ENCODE measurements at places on chromosomes 5 and 9.

- no peak for DNase-seq
These were observed 222.4 kb downstream of the NTRK2 start for GRCh38 chr9:84891924-84892323.

GRCh38 chr5:396531-396961 lies 46.4 kb upstream of the EXOC3 start:
- no peak for DNase-seq

- no peak for DNase-seq
These were observed 10.7 kb downstream of the ABO start for GRCh38 chr9:133264235-133264764.

DNA sequence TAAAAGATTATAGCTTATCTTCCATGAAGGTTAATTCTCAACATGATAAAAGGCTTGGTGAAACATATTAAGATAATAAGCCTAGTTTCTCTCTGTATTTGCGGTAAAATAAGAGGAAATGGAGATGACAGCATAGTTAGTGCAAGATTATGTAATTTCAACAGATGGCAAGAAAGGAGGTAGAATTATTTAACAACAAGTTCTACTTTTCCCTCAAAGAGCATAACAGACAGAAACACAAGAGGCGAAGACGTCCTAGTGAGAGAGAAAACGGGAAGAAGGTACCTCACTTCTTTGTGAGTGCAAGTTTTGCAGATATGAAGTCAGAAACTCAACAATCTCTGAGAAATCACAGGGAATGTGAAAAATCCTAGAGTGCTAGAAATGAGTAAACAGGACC lies 144.8 kb upstream of the ADCY2 start:
- DNase-seq = no peak

GRCh38 chr5:11012295-11012694 lies 251.3 kb upstream of the DAP start:
- no peak for DNase-seq

DNA sequence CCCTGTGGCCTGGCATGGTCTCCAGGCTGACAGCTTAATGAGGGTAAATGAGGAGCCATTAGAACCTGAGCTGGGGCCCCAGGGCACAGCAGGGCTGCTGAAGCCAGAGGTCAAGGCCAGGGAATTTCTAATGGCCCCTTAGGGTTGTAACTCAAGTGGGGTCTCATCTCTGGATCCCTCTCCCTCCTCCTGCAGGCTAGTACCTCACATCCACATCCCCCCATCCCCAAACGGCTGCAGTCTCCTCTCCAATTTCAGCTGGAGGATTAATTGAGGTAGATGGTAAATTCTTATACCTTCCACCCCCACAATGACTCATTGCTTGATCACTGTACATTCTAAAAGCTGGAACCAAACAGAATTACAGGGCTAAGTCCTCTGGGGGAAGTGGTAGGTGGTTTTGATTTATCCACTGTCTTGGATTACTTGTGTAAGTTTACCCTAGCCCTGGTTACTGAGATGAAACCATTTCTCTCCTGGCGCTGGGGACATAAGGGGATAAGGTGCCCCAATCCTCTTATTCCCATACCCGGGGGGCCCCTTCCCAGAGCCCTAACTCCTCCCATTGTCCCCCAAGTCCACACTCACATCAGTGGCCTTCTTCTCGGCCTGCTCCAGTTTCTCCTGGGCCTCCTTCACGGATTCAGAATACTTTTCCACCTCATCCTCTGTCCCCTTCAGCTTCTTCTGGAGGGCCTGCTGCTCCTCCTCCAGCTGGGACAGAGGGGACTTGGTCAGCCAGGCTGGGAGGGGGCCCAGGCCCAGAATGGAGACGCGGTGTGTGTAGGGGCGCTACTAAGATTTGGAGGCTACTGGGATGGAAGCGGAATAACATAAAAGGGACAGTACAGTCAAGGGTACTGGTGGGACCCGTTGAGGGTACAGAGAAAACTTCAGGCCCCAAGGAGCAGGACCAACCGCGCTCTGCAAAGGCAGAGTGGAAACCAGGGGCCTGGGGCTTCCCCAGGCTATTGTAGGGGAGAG lies 875 bp downstream of the TPM2 start:
- DNase-seq = no peak

DNA sequence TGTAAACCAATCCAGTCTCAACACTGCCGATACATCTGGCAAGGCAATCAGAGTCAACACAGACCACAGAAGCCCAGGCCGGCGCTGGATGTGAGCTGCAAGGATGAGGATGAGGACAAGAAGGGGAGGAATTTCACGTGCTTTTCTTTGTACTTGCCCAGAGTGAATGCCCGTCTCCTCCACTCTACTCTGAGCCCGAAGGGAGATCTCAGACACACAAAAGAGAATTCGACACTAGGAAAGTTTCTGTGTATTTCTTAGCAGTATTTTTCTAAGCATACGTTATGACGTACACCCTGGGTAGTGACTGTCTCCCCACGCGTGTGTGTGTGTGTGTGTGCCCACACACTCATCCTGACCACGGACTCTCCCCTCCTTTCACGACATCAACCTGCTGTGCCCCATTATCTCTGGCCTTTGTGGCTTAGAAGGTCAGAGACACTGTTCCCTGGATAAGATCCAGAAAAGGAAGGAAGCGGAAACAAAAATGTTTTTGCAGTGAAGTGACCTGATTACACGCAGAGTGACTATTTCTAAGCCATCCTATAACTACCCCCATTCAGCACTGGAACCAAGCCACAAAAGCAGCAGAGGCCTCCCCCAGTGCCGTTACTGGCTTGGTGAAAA lies 227.3 kb upstream of the DAPK1 start:
- no peak for DNase-seq

DNA sequence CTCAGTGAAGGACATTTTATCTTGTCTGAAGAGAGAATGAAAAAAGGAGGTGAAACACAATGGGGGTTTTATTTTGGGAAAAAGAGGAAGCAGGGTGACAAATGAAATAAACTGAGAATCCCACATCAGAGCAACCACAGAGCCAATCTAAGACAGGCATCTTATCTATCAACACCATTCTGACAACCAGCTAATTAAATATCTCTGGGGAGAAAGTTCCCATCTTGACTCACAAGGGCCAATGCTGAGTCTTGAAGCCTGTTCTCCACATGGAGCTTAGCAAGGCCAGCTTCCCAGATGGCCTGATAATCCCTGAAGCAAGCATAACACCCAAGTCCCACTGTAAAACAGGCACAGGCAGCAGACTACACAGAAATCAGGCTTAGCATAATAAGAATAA lies 30.4 kb downstream of the DPYSL3 start:
- no peak for DNase-seq

GRCh38 chr9:94821098-94821887 lies 94.8 kb downstream of the AOPEP start:
- DNase-seq = no peak

DNA sequence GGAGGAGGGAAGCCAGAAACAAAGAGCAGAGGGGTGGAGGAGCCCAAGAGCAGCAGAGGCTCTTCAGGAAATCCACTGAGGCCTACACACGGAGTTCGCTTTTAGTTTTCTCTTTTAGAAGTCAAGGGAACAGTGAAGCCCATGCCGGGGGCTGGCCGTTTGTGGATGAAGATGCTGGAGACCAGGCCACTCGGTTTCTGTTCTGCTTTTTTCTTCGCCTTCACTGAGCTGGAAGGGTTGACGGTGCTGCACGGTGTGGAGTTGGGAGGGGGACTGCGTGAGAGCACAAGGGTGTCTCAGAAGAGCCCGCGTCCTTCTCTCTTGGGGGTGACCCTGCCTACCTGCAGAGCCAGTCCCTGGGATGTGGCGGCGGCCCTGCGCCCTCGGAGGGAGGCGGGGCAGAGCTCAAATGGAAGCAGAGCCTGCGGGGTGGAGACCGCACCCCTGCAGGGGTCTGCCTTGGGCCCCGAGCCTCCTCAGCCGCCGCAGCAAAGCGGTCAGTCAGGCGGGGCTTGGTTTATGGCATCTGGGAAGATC lies 68.5 kb upstream of the CACNA1B start:
- no peak for DNase-seq

- no peak for DNase-seq
These were observed 229.7 kb downstream of the MRPS30 start for GRCh38 chr5:45038366-45038987.

DNA sequence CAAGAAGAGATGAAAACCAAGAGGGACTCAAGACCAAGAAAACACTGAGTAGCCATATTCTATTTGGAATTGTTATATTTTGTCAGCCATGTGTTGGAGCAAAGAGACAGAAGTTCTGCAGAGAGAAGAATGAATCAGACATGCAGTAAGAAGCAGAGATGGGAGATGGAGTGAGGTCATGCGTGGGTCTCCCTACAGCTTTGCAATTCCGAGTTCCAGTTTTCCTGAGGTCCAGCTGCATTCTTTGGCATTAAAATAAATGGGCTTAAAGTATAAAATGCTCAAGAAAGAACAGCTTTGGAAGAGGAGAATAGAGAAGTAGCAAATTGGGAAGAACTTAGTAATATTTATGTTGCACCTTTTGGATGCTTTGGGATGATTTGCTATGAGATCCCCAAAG lies 361.6 kb downstream of the NPR3 start:
- DNase-seq = no peak

DNA sequence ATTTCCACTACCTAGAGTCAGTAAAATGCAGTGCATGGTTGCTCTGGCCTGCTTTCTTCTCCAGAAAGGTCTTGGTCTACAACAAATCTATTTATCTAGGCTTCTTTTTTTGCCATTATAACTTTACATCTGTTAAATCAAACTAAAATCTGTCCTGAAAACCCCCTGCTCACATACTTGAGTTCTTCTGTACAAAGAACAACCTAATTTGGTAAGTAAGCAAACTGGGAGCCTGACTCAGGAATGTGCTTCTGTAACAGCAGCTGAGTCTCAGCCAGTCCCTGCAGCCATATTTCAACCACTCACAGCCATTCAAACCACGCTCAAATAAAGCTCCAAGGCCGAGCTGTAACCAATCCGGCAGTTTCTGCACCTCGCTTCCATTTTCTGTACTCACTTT lies 95.8 kb downstream of the PLPP1 start:
- DNase-seq = no peak

- DNase-seq = no peak
These were observed 221.7 kb downstream of the FSTL4 start for GRCh38 chr5:133390416-133391353.

GRCh38 chr9:128153060-128153946 lies 4.0 kb downstream of the LCN2 start:
- DNase-seq = no peak

DNA sequence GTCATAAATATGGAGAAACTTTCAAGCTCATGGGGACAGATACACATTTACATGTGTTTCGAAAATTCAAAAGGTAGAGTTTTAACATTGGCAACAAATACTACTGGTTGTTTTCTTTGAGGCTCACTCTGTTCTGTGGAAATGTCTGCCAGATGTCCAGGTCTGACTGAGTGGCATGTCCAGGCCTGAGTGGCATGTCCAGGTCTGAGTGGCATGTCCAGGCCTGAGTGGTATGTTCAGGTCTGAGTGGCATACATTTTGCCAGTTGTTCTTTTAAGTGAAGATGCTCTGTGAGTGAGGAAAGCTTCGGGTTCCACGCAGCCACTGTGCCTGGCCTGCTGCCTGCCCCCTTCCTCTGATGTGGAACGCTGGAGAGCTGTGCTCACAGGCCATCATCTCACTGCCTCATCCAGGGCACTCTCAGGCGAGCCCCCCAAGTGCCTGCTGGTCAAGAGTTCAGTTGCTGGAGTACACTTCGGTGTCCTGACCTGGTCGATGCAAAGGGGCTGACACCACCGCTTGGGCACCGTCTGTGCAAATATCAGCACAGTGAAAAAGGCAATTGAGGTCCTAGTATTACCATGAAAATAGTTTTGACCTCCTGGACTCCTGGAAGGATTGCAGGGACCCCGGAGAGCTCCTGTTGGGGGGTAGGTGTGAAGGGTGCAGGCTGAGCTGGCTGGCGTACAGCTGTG lies 89.9 kb downstream of the EHMT1 start:
- DNase-seq = no peak

GRCh38 chr5:69024241-69024651 lies 69.6 kb upstream of the SLC30A5 start:
- no peak for DNase-seq

GRCh38 chr5:92470770-92471169 lies 1087.7 kb upstream of the ARRDC3 start:
- DNase-seq = no peak

GRCh38 chr5:141430332-141431113 lies at the start of gene PCDHGA12:
TSS of gene PCDHGA12 (plus strand) at chr5:141430507. CDS start at chr5:141430760, 253 bp downstream.
- DNase-seq = no peak

DNA sequence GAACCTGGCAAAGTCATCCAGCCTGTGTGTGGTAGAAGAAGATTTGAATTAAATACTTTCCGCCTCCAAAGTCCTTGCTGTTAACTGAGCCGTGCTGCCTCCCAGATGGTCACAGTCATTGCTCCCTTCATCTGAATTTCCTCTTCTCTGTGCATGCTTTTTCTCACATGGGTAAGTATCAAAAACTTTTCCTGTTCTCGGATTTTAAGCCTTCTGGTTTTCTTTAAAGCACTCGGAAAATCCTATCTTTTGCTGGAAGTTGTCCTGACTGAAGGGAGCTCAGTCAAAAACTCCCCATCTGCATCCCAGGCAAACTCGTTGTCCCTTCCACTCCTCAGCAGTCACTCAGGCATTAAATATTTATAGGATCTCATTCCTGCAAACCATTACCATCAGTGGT lies 290.0 kb upstream of the PIK3R1 start:
- DNase-seq = no peak

DNA sequence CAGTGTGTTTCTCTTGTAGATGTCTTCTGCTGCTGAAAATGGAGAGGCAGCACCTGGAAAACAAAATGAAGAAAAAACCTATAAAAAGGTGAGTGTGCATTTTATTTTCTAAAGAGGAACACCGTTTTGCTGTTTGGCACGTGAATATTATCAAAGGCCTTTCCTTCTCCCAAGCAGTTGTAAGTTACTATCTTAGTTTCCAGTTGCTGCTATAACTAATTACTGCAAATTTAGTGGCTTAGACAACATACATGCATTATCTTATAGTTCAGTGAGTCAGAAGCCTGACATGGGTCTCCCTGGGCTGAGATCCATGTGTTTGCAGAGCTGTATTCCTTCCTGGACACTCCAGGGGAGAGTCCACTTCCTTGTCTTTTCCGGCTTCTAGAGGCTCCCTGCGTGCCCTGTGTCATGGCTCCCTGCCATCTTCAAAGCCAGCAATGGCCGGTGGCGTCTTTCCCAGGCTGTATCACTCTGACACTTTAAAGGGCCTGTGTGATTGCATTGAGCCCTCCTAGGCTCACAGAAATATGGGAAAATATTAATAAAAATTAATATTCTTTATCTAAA lies 117.6 kb downstream of the PIP5K1B start:
- DNase-seq = no peak

DNA sequence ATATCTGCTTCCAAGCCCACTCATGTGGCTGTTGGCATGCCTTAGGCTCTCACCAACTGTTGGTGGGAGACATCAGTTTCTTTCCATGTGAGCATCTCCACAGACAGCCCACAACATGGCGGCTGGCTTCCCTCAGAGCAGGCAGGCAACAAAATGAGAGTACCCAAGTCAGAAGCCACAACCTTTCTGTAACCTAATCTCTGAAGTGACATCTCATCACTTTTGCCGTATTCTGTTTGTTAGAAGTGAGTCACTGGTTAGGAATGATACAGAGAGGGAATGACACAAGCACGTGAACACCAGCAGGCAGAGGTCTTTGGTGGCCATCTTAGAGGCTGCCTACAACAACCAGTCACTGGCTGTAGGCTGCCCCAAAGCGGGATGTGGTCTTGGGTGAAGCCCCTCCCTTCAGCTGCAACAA lies 88.6 kb upstream of the RASGRF2 start:
- peak; percentile 14 for DNase-seq

All from activated naive CD4-positive, alpha-beta T cell treated with anti-CD3 and anti-CD28 coated beads, Interleukin-2, amount 50 U/mL, for 16 hours (primary cell).